ENCODE measurements at places on chromosomes 6 and 20.

GRCh38 chr20:36093025-36093803 is 61.3 kb upstream of the EPB41L1 start:
- DNase-seq, result peak; percentile 78

DNA sequence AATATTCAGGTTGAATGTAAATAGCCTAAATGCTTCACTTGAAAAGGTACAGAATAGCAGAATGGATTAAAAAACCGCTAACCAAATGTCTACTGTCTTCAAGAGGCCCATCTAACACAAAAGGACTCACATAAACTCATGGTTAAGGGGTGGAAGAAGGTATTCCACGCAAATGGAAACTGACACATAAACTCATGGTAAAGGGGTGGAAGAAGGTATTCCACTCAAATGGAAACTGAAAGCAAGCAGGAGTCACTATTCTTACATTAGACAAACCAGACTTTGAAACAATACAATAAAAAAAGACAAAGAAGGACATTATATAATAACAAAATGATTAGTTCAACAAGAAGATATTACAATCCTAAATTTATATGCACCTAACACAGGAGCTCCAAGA is 38.3 kb upstream of the PKIB start:
- DNase-seq, result no peak

DNA sequence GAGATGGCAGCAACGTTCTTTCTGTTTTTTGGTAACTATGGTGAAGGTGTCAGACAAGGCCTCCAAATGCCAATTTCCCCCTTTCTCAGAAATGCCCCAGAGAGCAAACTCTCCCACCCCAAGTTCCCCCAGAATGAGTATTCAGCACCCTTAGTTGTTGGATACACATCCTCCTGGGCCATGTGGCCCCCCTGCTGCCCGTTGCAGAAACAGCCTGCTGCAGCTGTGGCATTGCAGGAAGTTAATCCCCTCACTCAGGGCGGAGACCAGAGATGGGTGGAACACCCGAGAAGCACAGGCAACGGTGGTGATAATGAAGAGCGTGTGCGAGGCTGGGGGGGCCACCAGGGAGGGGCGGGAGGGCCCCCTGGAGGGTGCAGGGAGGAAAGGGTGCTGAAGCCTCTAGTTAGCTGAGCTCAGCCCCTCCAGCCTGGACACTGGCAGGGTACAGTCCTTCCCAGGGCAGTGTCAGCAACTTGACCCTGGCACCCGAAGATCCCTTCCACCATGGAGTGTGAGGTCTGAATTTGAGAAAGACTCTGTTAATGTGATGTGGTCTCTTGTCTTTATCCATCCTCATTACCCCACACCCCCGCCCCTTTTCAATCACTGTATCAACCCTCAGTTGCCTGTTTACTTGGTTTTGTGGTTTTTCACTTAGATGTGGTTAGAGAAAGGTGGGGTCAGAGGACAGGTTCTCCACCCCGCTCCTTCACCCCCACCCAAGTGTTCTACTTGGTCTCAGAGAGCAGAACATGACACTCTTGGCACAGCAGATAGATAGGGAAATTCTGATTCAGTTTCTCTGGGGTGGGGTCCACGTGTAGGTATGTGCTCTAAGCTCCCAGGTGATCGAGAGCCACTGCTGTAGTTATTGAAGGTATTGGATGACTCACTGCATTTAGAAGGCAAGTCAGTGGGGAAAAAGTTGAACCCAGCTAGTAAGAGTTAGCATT is 208.8 kb upstream of the SUPT3H start:
- DNase-seq, result peak; percentile 20

DNA sequence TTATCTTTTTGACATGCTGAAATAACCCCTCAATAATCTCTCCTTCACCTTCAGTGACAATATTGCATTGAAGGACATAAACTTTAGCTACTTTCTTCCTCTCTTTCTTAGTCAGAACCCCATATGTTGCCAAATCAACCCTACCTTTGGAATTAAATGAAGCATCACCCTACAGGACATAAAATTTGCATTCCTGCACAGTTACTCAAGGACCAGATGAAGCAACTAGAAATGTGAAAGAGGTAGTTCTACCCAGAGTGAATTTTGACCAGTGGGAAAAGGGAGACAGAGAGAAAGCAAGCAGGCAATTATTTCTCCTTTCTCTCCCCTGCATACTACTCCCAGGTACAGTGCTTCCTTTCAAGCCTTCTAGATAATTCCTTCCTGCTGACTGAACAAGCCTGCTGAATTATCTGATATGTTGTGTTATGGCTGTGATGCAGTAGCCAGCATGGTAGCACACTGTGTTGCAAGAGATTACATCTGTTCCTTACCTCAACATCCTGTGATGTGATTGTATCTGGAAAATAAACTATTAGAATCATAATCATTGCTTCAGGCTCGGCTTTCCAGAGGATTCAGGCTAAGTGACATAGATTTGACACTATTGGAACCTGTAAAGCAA is 16.6 kb downstream of the TENT5A start:
- no peak for DNase-seq

- DNase-seq, result no peak
Observed at GRCh38 chr6:166969390-166970002, 13.1 kb upstream of the RNASET2 start.

DNA sequence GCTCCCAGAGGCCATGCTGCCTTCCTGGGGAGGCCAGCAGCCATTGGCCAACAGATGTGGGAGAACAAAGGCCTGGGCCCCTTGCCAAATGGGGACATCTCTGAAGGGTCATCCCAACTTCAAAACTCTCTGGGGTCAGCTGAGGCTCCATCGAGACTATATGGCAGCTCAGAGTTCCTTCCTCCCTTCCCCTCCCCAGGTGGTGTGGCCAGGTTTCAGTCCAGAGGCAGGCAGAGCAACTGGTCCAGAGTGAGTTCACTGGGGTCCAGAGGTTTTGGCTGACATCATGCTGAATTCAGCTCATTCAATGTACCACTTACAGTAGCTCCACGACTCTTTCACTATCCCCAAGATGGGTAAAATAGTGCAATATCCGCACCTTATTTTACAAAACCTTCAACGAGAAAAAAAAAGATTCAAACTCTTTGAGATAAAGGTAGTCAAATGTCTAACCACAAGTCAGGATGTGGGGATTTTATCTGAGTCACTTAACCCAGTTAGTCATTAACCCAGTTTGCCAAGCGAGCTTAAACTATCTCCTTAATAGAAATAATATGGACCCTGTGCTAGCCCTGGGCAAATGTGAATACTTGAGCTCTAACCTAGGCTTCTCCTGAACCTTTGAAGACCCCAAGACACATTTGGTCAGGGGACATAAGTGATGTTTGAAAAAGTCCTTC is 108.4 kb upstream of the PLEKHG1 start:
- no peak for DNase-seq

GRCh38 chr20:37207171-37207570 is 27.8 kb upstream of the MROH8 start:
- no peak for DNase-seq
